ENCODE measurements at places on chromosomes 12 and 14.

GRCh38 chr12:52203079-52203921 lies 11.5 kb upstream of the KRT80 start:
- no peak for DNase-seq

- no peak for DNase-seq
These were observed 71.7 kb downstream of the FAR2 start for GRCh38 chr12:29220632-29221336.

DNA sequence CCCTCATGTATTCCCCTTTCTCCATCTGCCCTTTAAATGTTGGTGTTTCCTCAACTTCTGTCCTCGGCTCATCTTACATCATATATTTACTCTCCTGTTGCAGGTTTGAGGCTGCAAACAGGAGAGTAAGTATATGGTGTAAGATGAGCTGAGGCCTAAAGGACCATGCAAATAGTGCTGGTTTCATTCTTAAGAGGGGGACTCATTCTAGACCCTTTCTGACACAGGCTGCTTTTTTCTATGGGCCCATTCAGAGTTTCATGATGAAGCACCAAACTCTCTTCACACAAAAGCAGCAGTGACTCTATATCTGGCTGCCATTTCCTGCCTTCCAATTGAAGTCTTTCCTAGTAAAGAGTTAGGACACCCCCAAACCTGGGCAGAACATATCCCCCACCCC lies 218.5 kb downstream of the PHLDA1 start:
- no peak for DNase-seq

DNA sequence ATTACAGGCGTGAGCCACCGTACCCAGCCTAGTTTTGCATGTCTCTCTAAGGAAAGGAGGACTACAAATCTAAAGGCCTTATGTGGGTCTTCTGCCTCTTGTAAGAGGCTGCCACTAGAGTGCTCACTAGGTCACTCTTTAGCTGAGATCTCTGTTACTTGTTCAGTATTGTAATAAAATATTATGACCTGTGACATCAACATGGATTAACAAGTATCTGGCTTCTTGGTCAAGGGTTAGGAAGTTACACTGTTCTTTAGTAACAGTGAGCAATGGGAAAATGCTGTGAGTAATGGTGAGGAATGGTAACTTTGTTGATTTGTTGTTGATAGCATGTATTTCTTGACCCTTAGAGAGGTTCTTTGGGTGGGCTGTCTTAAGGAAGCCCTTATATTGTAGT lies 50.5 kb downstream of the ERC1 start:
- no peak for DNase-seq

- no peak for DNase-seq
These were observed 5.6 kb downstream of the LTA4H start for GRCh38 chr12:96029826-96030225.

DNA sequence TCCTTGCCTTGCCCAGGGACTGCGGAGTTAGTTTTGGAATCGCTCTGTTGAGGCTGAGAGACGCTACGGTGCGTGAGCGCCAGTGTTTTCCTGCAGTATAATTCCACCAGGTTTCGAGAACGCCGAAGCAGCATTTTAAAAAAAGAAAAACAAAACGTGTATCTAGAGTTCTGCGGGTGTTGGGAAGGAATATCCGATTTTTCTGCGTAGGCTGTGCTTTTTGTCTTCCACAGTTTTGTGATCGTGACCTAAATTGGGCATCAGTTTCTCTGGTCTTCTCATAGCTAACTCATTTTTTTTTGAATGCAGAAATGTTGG lies 778 bp downstream of the DNM1L start:
- DNase-seq, result no peak

GRCh38 chr12:95326445-95326844 lies 108.8 kb downstream of the VEZT start:
- DNase-seq, result no peak

- no peak for DNase-seq
These were observed 10.8 kb upstream of the PSMA6 start for GRCh38 chr14:35281341-35281740.

DNA sequence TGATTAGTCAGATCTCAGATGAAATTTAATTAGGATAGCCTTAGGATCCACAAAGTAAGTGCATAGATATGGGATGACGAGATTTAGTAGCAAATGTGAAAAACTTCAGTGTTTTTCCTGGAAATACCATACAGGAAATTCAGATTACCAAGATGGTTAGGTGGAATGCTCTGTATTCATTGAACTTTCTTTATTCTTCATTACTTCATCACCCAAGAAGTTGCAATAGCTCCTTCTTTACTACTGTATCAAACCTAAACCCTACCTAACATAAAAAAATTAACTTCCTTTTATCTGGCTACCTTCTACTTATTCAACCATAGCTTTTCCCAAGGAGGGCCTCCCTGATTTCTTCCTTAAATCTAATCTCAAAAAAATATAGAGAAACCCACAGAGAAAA lies 100.4 kb downstream of the TTC6 start:
- no peak for DNase-seq

DNA sequence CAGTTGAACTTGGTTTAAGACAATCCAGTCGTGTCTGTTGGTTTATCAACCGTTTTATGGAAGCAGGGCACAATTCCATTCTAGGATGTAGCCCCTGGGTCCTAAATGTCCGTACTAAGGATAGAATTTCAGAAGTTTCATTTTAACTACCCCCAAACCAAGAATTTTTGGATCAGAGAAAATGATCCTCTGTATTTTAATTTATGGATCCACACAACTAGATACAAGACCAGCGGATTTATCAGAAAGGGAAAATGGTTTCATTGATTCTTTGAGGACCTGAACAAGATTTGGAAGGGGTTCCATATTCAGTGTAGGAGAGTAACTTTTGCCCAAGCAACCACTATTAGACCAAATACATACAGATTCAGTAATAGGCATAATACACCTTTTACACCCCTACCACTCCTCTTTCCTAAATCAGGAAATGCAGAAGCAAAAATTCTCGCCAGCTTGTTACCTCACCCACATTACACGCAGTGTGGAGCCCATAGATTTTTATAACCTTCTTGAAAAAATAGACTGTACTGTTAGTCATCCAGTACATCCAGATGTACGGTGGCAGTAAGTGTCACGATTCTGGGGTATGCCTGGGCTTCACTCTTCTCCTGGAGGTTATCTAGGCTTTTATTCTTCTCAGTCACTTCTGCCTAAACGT lies 1.4 kb upstream of the FBXL14 start:
- DNase-seq, result no peak

DNA sequence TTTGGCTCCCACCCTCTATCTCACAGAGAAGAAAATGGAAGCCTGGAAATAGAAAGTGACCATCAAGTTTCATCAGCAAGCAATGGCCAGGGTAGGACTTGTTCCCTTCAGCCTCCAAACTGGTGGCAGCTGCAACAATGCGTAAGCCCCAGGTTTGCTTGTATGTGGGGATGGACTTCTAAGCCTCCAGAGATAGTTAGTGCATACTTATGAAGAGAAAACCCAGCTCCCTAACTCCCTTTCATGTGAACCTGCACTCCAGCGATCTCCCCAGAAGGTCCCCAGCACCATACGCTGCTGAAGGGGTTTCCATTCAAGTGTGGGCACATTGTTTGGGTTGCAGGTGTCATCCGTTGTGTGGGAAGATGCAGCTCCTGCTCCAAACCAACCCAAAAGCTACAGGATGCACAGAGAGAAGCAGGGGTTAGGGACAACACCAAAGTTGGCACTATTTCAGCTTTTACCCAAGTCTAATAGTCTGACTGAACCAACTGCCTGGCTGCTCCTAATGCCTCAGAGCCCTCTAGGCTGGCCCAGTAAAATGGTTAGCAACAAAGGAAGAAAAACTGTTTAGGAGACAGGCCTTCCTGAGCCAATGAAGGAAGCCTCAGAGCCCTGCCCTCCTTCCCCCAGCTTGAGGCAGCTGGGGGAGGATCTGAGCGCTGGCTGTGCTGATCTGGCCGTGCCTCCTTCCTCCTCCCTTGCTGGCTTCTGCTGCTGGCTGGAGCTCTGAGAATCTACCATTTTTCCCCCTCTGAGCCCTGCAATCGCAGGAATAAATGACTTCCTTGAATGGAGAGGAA lies 12.3 kb downstream of the ZFP36L1 start:
- no peak for DNase-seq

- no peak for DNase-seq
These were observed 52.6 kb upstream of the FBRSL1 start for GRCh38 chr12:132437252-132437932.

DNA sequence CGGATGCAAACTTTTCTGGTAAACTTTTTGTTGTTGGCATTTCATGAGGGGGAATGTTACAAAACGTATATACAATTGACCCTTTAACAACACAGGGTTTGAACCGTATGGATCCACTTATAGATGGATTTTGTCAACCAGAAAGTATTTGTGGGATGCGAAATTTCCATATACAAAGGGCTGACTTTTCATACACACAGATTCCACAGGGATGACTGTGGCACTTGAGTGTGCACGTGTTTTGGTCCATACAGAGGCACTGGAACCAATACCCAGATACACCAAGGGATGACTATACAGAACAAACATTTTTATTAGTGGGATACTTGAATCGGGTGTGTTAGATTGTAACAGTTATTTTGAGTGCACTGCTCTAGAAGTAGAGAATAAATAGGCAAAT lies 29.8 kb upstream of the CCT2 start:
- no peak for DNase-seq

GRCh38 chr14:64844272-64844671 lies 35.4 kb downstream of the SPTB start:
- DNase-seq, result no peak

- DNase-seq, result no peak
These were observed 172.9 kb downstream of the RBM19 start for GRCh38 chr12:113793250-113793649.

DNA sequence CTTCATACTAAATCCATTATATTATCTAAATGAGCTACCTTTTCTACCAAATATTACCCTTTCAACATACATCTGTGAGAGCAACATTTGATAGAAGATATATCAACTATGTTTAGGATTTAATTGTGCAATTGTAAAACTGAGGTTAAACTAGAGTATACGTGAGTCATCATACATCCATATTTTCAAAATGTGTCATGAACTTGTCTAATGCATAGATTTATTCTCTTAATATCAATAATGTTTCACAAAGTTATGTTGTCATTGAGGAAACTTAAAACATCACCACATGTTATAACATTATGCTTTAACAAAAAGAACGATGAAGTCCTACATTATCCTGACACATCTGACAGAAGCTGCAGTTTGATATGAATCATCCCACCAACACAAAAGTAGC lies 645.5 kb upstream of the NOVA1 start:
- DNase-seq, result no peak

DNA sequence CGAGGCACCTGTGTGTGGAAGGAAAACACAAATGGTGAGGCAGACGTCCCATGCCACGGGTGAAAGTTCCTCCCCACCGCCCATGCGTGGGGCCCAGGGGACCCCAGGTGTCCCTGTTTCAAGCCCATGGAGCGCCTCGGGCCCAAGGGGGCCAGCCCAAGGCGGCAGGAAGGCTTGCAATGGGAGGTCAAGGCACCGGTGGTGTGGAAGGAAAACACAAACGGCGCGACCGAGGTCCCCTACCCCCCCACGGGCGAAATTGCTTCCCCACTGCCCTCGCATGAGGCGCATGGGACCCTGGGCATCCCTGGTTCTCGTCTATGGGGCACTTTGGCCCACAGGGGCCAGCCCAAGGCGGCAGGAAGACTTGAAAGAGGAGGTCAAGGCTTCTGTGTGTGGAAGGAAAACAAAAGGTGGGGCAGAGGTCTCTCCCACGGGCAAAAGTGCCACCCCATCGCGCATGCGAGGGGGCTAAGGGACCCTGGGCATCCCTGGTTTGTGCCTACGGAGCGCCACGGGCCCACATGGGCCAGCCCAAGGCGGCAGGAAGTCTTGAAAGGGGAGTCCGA lies 379.4 kb downstream of the ALG10 start:
- DNase-seq, result no peak

DNA sequence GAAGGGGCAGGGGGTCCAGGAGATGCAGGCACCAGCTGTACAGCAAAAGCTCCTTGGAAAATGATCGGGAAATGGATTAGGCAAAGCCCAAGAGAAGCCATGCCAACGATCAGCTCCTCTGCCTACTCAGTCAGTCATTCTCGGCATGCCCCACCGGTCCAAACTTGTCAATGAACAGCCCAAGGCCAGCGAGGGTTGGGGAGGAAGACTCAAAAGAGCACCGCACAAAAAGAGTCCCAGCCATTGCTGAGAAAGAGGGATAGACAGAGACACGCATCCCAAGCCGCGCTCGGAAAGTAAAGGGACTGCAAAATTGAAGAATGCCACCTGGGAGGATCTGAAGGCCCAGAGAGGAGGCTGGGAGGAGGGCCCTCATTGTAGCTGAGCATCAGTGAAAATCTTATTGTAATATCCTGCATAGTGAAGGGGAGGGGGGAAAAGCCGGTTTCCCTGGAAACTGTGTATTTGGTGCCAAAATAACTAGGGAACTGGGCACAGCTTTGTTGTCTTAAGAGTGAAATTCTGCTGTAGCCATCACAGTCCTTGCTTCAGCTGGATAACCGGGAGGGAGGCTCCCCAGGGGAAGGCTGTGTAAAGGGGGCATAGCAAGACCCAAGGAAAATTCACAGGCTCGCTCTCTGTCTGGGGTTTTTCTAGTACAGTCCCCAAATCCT lies 4.7 kb downstream of the KDM2B start:
- DNase-seq, result no peak

DNA sequence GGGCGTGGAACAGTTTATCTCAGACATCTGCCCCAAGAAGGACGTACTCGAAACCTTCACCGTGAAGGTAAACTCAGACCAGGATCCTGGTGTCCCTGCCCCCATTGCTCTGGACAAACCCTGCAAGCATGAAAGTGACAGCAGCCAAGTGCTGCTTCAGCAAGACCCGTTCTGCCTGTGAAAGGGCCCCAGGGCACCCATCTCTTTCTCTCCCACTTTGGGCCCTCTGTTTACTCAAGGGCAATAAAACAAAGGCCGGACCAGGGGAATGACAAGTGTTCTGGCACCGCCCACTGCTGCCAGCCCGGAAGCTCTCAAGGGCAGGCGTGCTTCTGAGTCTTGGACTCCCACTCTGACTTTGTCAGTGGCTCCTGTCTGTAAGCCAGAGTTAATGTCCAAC lies 35.3 kb downstream of the CD9 start:
- no peak for DNase-seq

GRCh38 chr12:26396402-26396801 lies 201.0 kb downstream of the SSPN start:
- no peak for DNase-seq

DNA sequence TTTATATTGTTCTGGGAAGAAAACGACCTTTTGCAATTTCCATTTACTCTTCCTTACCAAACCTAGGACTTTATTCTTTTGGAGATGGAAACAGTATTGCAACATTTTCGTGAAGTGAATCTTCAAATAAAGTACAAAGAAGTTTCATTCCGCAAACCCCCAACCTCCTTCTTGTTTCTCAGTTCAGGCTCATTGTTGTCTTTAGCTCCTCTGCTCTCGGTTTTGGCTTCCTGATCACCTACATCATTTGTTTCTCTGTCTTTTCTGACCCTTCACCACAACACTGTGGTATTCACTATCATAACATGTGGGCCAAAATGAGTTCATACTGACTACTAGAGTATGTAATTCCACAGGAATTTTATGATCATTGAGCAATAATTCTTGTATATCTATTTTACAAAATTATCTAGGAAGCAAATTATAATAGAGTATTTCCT lies 266.8 kb downstream of the ADAMTS20 start:
- DNase-seq, result no peak

Data from stimulated activated CD4-positive, alpha-beta T cell treated with anti-CD3 and anti-CD28 coated beads, Interleukin-4, amount 100 ng/mL, for 48 hours (primary cell).